ENCODE measurements at places on chromosomes 6 and 20.

DNA sequence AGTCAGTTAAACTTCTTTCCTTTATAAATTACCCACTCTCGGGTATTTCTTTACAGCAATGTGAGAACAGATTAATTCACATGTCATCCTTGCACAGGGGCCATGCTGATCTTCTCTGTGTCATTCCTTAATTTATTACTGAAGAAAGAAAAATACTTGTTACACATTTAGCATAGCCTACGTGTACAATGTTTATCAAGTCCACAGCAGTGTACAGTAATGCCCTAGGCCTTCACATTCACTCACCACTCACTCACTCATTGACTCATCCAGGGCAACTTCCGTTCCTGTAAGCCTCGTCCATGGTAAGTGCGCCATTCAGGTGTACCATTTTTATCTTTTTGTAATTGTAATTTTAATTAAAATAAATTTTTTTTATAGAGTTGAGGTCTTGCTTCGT is 73.6 kb downstream of the RSPH3 start:
- no peak for DNase-seq

GRCh38 chr20:40628877-40629276 is 60.2 kb downstream of the MAFB start:
- no peak for DNase-seq

DNA sequence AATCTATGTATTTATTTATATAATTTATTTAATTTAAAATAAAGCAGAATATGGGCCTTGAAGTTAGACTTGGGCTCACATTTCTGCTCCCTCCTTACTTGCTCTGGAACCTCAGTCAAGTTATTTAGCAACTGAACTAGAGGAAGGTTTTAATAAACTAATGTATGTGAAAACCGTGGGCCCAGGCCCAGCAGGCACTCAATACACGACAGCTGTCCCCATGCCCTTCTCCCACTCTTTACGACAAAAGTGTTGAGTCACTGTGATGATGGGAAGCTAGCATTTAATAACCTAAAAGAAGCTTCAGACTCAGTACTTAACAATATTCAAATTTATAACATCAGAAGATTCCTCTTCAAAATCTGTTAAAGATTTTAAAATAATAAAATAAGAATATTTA is 46.7 kb downstream of the SERAC1 start:
- DNase-seq, result no peak

DNA sequence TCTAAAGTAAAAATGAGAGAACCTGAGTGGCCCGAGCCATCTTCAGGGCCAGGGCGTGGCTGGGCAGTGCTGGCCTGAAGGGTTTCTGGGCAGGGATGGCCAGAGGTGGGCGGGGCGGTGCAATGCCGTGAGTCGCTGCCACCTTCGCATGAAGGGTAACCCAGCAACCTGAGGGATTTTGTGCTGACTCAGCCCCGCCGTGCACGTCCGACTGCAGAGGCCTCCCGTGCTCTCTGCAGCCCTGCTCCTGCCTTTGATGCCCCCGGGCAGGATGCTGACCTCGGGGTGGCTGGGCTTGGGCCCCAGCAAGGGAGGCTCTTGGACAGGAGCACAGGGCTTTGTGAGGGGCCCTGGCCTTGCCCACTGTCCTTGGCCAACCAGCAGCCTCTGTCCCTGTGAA is 81.7 kb upstream of the GATA5 start:
- DNase-seq, result no peak

- no peak for DNase-seq
These were observed 12.6 kb downstream of the ADTRP start for GRCh38 chr6:11766043-11766442.

DNA sequence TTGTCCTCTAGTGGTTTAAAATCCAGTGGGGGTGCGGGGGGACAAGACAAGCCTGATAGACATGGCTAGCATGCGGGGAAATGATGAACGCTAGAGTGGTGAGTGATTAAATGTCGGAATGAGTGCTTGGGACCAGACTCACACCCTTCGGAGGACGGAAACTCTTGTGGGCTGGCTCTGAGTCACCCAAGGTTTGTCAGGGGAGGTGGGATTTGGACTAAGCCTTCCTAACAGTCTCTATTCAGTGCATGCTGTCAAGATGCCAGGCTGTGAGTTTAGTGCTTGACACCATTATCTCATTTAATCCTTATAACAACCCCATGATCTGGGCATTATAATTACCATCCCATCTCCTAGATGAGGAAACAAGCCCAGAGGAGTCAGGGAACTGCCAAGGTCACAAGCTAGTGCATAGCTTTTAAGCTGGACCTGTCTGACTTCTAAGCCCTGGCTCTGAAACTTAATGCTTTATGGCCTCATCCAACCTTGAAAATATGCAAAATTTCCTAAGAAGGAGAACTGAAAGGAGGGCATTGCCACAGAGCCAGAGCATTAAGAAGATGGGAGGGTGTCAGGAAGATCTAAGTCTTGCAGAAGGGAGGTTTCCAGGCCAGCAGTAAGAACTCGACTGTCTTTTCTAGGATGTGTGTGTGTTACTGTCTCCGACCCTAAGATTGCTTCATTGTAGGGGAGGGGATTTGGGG is 168.7 kb upstream of the LRFN2 start:
- DNase-seq, result no peak

GRCh38 chr6:166777096-166777630 is 150.1 kb upstream of the RPS6KA2 start:
- DNase-seq, result no peak

DNA sequence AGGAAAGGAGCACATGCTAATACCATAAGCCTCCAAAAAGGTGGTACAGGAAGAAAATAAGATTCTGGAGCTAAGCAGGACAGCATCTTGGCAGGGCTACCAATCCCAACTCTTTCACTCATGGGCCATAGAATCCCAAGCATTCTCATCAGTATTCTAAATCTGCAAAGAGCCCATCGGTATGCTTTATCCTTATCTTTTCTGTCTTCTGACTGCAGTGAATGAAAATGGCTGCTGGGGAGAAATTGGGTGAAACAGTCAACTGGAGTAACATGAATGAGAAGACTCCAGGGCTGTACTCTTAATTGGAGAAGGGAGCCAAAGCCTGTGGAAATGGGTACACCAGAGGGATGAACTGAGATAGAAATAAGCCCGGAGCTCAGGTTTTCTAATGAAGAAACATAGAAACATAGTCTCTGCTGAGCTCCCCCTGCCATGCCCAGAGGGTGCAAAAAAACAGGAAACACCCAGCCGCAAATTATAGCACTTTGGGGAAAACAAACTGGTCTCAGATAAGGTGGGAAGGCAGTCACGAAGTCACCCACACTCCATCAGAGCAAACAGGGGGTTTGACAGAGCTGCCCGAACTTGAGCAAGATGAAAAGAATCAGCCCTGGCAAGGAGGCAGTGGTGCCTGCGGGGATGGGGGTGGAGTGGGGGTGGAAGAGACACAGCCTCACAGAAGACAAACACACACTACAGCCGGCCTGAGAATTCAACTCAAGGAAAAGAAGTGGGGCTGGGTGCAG is 35.4 kb upstream of the E2F3 start:
- no peak for DNase-seq

DNA sequence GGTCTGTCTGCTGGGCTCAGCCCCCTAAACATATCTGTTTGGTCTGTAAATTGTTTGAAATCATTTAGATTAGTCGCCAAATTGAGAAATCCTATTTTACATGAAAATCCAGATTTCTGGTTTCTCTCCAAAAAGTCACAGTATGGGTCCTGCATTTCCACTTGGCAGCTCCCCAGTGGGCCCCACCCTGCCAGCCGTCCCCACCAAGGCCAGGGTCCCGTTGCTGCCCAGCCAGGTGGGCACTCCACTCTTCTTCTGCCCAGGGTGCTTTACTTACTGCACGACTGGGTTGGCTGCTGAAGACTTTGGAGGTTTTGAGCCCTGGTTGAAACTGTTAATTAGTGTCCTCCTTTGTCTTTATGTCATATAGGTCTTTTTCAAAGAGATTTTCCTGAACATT is 50.4 kb downstream of the ARFGEF2 start:
- no peak for DNase-seq

- no peak for DNase-seq
These were observed 63.0 kb downstream of the ITCH start for GRCh38 chr20:34426026-34426425.

- no peak for DNase-seq
These were observed 13.7 kb downstream of the KCNS1 start for GRCh38 chr20:45087097-45087790.

GRCh38 chr6:154996016-154996590 is 988 bp downstream of the TIAM2 start:
- DNase-seq, result no peak

- DNase-seq, result no peak
These were observed 131.8 kb upstream of the MLN start for GRCh38 chr6:33935439-33936080.

DNA sequence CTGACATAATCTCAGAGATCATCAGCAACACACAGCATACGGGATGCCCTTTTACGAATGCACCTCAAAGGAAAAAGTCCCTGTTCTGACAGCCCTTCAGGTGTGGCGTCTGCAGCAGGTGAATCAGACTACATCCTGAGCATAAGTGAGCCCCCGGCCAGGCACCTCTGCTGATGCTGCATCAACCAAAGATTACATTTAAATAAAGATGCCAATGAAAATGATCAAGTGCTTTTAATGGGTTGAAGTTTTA is 58.7 kb downstream of the INSM1 start:
- no peak for DNase-seq

DNA sequence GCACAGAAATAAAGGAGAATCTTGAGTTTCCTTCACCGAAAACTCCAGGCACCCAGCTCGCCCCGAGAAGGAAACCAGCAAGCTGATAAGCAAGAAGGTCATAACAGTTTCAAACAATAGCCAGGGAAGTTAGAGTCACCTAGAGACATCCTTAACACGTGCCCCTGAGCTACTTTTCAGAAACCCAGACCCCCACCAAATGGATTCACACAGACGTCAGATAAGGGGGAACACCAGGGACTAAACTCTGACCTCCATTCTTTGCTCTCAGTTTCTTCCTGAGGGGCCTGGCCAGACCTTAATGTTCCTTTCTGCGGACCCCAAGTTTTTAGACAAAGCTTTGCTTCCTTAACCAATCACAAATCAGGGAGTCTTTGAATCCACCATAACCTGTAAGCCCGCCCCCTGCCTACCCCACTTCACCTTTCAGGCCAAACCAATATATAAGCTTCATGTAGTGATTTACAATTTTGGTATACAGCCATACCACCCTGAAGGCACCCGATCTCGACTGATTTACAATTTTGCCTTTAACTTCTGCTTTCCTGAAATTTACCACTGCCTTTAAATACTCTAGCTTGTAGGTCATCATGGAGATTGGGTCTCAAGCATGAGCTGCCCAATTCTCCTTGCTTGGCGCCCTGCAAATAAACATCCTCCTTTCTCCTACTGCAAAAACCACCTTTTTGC is 11.7 kb downstream of the SOD2 start:
- DNase-seq, result no peak

DNA sequence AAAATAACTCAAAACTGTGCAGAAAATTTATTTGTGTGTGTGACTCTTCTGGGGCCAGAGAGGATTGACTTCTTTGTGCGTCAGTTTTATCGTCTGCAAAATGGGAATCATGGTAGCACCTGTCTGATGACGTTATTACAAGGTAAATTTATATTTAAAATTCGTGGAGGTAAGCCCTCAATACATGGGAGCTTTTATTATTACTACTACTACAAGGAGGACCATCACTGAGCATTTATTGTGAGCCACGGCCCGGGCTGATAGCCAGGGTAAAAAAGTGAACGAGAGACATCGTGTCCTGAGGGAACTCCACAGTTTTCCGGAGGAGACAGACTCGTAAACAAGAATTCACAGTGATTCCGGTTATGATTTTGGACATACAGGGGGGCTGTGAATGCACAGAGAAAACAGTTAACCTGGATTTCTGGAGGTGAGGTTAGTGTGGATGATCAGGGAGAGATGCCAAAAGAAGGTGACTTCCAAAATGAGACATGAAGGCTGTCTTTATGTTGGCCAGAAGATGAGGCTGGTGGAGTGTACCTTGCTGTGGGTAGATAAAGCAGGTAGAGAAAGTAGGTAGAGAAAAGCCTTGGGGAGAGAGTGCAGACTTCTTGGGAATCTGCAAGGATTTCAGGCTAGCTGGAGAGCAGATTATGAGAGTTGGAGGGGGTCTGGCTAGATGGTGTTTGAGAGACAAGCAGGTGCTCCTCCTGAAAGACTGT is 10.6 kb upstream of the SERINC3 start:
- DNase-seq, result no peak

- no peak for DNase-seq
These were observed 76.7 kb downstream of the CEP162 start for GRCh38 chr6:84150705-84151104.

DNA sequence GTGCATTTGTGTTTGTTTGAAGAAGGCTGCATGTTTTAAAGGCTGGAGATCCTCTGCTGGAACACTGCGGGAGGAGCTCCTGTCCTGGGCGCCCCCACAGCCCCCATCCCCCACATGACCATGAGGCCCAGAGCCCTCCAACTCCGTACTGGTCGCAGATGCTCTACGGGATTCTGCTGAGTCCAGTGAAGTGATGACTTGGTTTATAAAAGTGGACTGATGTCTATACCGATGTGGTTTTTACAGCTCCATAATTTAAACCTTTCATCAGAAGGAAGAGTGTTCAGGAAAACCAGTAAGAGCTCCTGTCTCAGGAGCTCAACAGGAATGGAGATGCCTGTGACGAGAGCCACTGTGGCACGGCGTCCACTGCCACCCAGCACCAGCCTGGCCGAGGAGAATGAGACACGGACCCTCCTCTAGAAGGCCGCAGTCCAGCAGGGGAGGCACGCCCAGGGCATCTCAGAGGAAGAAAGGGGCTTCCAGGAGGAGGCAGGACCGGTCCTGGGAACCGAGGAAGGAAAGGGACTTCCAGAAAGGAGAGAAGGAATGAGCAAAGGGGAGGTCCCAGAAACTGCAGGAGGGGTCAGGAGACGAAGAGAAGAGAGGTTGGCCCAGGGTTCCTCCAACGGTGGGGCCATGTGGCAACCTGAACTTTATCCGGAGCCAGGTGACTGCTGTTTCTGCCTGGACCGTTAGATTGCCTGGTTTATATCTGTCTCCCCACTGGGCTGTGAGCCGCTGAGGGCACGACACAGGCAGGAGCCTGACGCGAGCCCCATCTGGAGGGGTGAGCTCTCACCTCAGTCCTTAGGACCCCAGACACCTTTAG is 26.9 kb downstream of the BFSP1 start:
- no peak for DNase-seq

DNA sequence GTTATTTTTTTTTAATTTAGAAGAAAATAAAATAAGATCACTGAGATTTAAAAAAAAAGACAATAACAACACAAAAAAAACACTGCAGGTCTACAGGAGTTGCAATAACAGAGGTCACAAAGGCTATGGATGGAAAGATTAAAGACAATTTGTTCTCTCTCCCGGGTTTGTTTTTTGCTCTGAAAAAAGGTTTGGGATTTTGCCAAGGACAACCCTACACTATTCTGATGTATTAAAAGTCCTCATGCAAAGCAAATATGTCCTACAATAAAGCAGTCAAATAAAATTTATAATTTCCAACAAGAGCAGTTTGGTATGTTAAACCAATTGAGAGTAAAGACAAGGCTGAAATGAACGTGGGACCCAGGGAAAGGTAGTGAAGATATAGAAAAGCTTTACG is 55.6 kb downstream of the PTPRK start:
- no peak for DNase-seq
